ENCODE measurements at places on chromosomes 1 and 21. TPM values are rescaled to one million over a fixed set of nuclear protein-coding genes. Genes with fewer than 3 reads are reported as not detected.

TIE1 gene
- total RNA-seq, result 1,011 TPM

LCK gene
- total RNA-seq, result not detected

PPIAL4G gene
- not detected for total RNA-seq

IRF6 gene
- 2.9 TPM for total RNA-seq

HS2ST1 gene
- 24.6 TPM for total RNA-seq

KCNA3 gene
- not detected for total RNA-seq

NEK2 gene
- total RNA-seq, result 7.2 TPM

TMEM183A gene
- 126 TPM for total RNA-seq

TFF1 gene
- total RNA-seq, result not detected

PAQR6 gene
- 0.57 TPM for total RNA-seq

PRRX1 gene
- total RNA-seq, result 0.98 TPM

S100A7A gene
- not detected for total RNA-seq

DNM3 gene
- total RNA-seq, result 3.8 TPM

FALEC gene
- not detected for total RNA-seq

Measured in vein endothelial cell (primary cell).